ENCODE measurements at places on chromosomes 11 and 22.

GRCh38 chr11:1410366-1411291 is 20.9 kb downstream of the BRSK2 start:
- no peak for DNase-seq

- no peak for DNase-seq
Measured at GRCh38 chr22:27637604-27638003, 164.0 kb downstream of the MN1 start.

- DNase-seq, result no peak
Measured at GRCh38 chr11:10594407-10594806, 25.9 kb upstream of the LYVE1 start.

DNA sequence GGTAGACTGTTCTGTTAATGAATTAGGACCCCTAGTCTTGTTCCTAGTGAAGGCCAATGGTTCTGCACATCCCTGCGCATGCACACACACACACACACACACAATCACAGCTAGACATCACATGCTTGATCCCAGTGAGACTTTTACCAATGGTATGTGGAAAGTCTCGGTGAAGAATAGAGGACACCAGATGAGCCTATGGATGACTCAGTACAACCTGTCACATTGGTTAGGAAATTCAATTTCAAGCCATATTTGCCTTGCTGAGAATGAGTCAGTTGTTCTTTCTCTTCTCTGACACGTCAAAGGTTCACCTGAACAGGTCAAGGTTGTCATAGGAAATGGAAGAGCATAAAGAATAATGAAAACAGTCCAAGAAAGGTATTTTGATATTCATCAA is 122.0 kb downstream of the SLC17A6 start:
- no peak for DNase-seq

DNA sequence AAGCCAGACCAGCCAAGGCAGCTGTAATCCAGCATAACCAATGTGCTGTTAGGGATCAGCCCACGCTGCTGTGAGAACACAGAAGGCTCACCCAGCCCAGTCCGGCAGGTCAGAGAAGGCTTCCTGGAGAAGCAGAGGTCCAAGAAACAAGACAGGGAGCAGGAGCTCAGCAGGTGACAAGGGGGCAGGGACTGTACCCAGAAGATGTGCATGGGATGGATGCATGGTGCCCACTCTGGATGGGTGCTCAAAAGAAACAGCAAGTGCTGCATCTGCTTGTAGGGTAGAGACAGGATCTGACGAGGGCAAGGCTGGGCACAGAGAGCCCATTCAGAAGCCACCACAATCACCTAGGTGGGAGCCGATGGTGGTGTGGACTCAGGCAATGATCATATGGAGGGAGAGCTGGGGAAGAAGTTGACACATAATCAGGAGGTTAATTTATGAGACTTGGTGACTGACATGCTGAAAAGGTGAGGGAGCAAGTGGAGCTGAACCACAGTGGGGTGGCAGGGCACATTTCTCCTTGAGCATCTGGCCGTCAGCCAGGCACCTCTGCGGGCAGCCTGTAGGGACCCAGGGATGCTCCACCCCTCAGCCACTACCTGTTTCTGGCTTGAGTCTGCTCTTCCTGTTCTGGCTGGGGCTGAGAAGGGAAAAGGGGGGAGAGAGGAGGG is 102.3 kb upstream of the DRD2 start:
- no peak for DNase-seq

- no peak for DNase-seq
Measured at GRCh38 chr11:108727665-108728064, 62.8 kb downstream of the DDX10 start.

GRCh38 chr11:122441666-122442035 is 213.9 kb upstream of the UBASH3B start:
- no peak for DNase-seq

- no peak for DNase-seq
Measured at GRCh38 chr11:61647529-61647928, 32.7 kb upstream of the DAGLA start.

DNA sequence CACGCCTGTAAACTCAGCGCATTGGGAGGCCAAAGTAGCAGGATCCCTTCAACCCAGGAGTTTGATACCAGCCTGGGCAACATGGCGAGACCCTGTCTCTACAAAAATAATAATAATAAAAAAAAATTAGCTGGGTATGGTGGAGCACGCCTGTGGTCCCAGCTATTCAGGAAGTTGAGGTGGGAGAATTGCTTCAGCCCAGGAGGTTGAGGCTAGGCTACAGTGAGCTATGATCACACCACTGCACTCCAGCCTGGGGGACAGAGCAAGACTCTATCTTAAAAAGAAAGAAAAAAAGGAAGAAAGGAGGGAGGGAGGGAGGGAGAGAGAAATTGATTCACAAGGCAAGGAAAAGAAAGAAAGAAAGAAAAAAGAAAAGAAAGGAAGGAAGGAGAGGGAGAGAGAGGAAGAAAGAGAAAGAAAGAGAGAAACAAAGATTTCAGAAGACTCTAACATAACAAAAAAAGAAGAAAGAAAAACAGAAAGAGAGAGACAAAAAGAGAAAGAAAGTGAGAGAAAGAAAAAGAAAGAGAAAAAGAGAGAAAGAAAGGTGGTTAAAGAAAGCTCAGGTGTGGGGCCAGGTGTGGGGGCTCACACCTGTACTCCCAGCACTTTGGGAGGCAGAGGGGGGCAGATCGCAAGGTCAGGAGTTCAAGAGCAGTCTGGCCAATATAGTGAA is 37.3 kb upstream of the MYH9 start:
- DNase-seq, result no peak

GRCh38 chr11:75233754-75234172 is 6.8 kb upstream of the TPBGL start:
- DNase-seq, result no peak

- no peak for DNase-seq
Measured at GRCh38 chr11:2390725-2391151, 9.8 kb upstream of the TSSC4 start.

DNA sequence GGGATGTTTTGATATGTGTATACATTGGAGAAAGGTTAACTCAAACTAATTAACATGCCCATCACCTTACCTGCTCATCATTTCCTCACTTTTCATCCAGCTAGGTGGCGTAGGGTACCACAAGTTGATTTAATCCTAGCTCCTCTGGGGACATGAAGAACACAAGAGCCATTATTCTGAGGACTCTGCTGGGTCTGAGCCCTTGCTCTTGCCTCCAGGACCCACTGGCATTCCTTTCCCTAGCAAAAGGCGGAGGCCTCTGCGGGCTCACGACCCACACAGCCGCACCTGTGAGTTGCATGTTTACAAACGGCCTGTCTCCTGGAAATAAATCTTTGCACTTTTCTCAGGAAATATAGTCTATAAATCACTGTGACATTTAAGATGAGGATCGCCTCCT is 871.9 kb downstream of the TBC1D22A start:
- no peak for DNase-seq

GRCh38 chr22:29581799-29582198 is 886 bp upstream of the NIPSNAP1 start:
- DNase-seq, result no peak

GRCh38 chr11:75538150-75538942 is 12.6 kb upstream of the GDPD5 start:
- DNase-seq, result no peak

GRCh38 chr11:125609545-125609944 is 15.4 kb upstream of the CHEK1 start:
- no peak for DNase-seq

DNA sequence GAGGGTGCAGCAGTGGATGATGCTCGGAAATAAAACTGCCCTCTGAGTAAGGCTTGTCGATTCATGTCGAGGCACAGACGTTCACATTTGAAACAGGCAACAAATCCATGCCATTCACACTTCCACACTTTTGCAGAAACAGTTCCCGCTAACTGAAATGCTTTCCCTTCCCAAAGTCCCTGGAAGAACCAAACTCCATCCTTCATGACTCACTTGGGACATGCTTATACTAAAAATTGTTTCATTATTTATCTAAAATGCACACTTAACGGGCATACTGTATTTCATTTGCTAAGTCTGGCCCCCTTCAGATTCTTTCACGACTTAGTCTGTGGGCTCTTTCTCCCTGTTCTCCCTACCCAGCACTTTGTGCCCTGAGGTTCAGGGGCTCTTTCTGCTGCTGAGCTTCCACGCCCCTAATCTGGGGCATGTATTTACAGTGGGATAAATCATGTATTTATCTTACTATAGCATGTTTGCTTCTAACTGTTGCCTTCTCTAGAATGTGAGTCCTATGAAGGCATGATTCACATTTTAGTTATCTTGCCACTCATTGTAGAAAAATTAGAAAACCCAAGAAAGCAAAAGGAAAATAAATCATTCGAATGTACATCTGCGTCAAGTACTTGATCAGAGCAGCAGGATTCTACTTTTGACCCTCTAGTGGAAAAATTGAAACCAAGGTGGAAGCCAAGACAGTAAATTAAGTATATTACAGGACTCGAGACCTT is 12.5 kb downstream of the SCGB1A1 start:
- DNase-seq, result no peak

- DNase-seq, result peak; percentile 16
Measured at GRCh38 chr11:34052608-34053160, 1.2 kb downstream of the CAPRIN1 start.

DNA sequence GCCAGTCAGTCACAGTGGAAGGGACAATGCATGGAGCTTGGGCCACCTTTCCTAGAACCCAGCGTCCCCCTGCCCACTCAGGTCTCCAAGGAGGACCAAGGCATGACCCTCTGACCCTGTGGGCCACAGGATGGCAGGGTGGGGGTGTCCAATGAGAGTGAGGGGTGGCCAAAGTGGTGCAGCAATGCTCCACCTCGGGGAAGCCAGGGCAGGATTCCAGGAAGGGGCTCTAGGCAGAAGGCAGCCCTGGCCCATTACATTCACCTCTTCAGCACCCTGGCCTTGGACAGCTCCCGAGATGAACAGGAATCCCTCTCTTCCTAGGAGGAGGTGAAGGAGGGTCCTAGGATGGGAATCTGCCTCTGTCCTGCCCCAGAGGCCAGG is 597.5 kb downstream of the BRD1 start:
- no peak for DNase-seq

- DNase-seq, result no peak
Measured at GRCh38 chr11:123122852-123123251, 60.9 kb upstream of the HSPA8 start.

DNA sequence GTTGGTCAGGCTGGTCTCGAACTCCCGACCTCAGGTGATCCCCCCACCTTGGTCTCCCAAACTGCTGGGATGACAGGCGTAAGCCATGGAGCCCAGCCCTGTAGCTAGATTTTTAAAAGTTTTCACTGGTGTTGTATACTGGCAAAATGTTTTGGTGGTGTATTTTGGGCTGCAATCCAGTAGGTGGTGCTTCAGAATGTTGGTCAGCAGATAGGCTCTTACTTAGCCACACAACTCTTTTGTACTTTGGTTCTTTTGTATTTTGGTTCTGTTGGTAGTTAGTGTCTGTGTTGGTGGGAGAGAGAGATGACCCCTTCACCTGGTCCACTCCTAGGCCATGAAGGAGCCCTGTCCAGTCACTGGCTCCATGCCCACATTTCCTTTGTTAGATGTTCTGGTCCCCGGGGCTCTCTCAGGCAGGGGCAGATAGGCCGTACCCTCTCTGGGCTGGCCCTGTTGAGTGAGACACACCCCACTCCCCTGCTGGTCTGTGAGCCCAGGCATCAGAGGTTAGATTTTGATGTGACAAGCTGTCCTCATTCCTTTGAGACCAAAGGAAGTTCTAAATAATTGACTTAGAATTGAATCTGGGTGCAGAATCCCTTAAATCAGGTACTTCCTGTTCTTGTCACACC is 123.8 kb downstream of the DDX10 start:
- DNase-seq, result no peak

- no peak for DNase-seq
Measured at GRCh38 chr22:50306753-50307749, at the start of gene PLXNB2. Gene PLXNB2 (minus strand): TSS chr22:50307646. CDS start chr22:50290584, 17,062 bp downstream.

GRCh38 chr22:36977947-36978660 is 41.1 kb downstream of the TST start:
- DNase-seq, result peak; percentile 90

GRCh38 chr11:102316346-102316904 is 859 bp upstream of the BIRC3 start:
- DNase-seq, result no peak

- DNase-seq, result no peak
Measured at GRCh38 chr11:102763440-102763839, 17.0 kb downstream of the MMP10 start.

DNA sequence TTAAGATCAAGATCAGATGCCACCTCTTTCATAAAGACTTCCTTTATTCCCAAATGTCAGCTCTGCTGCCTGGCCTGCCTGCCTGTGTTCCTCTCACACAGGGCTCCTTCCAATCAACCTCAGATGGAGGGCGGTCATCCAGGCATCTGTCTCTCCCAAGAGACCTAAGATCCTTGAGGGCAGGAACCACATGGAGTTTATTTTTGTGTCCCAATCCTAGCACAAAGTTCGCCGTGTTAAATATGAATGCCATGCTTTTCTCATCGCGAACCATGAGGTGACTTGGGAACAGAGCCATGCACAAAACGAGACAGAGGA is 72.7 kb upstream of the ARFGAP3 start:
- DNase-seq, result no peak

GRCh38 chr11:121228851-121229250 is 63.7 kb upstream of the SC5D start:
- DNase-seq, result no peak

DNA sequence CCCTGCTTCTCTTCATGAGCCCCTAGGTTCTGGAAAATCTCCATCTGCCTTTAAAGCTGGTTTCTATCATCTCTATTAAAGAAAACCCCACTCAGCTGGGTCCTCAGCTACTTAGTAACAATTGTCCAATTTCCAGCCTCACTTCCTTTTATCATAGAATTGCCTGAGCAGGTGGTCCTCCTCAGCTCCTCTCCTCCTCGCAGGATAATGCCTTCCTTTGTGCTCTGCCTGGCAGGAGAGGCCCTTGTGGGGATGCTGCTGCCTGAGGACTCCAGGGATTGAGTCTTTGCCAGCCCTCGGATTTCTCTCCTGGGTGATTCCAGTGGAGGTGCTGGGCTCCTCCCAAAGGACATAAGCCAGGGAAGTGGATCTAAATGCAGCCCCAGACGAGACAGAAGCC is 448.3 kb downstream of the INSC start:
- no peak for DNase-seq

GRCh38 chr11:123904932-123905331 is 3.0 kb downstream of the OR8D4 start:
- no peak for DNase-seq

- DNase-seq, result no peak
Measured at GRCh38 chr11:133936136-133936535, 20.6 kb downstream of the IGSF9B start.

GRCh38 chr11:73852049-73852448 is 24.6 kb downstream of the COA4 start:
- DNase-seq, result no peak

- DNase-seq, result no peak
Measured at GRCh38 chr11:2664376-2664775, 35.4 kb downstream of the KCNQ1OT1 start.

GRCh38 chr11:93704237-93704636 is 37.1 kb downstream of the TAF1D start:
- DNase-seq, result no peak

DNA sequence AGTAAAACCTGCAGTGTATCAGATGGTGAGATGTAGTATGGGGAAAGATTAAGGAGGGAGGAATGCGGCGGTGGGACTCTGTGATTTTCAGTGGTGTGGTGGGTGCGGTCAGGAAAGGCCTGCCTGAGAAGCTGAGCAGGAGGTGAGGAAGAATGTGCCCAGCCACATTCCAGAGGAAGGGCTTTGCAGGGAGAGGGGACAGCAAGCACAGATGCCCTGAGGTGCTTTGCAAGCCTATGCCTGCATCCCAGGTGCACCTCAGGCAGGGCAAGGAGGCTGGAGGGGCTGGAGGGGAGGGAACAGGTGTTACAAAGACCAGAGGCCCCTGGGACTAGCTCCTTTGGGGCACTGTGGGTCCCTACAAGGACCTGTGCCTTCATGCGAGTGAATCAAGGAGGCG is 42.1 kb downstream of the MYO7A start:
- no peak for DNase-seq

GRCh38 chr22:32752326-32752725 is 49.2 kb upstream of the TIMP3 start:
- no peak for DNase-seq

Measured in stimulated activated CD4-positive, alpha-beta T cell treated with anti-CD3 and anti-CD28 coated beads, Interleukin-12 subunit alpha, Interleukin-12 subunit beta, amount 100 ng/mL, for 24 hours (primary cell).